ENCODE measurements at places on chromosomes 5 and 9.

- DNase-seq: no peak
Measured at GRCh38 chr5:36724467-36725332, 118.3 kb downstream of the SLC1A3 start.

- DNase-seq: no peak
Measured at GRCh38 chr9:7347556-7347955, 452.0 kb downstream of the DMAC1 start.

DNA sequence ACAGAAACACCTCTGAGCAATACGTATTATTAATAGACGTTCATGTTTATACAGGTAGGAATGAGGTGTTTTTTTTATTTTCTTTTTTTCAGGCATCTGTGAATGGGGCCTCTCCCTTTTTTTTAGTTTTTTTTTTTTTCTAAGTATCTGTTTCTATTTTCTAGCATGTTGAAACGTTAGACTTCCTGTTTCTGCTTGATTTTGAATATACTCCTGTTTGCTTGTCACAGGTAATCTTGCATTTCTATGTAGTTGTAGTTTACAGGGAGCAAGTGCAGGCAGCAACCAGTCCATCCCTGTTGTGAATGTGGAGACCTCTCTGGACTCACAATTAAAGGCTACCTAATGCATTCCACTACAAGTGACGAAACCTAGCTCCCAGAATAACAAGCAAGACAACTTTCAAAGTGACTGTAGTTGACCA, 22.8 kb upstream of the TNFAIP8 start:
- no peak for DNase-seq

GRCh38 chr9:2465921-2466460, 155.6 kb upstream of the VLDLR start:
- no peak for DNase-seq

- DNase-seq: no peak
Measured at GRCh38 chr5:39775797-39776365, 351.1 kb upstream of the DAB2 start.

- DNase-seq: no peak
Measured at GRCh38 chr9:18861609-18862544, 171.1 kb downstream of the SAXO1 start.

GRCh38 chr5:127192836-127193338, 97.7 kb upstream of the MEGF10 start:
- DNase-seq: no peak

All from COLO829 (cell line).